ENCODE measurements at places on chromosomes 16 and 17. TPM values are rescaled to one million over a fixed set of nuclear protein-coding genes. Genes with fewer than 3 reads are reported as not detected.
A peak's percentile ranks its signal among the peaks of the same experiment; 100 is the strongest.

The FBXO39 gene
- 0.29 TPM for polyA plus RNA-seq

The MFAP4 gene
- polyA plus RNA-seq, result 675 TPM

- DNase-seq, result no peak
These were observed 628 bp upstream of the BLMH start for GRCh38 chr17:30292286-30292858.

DNA sequence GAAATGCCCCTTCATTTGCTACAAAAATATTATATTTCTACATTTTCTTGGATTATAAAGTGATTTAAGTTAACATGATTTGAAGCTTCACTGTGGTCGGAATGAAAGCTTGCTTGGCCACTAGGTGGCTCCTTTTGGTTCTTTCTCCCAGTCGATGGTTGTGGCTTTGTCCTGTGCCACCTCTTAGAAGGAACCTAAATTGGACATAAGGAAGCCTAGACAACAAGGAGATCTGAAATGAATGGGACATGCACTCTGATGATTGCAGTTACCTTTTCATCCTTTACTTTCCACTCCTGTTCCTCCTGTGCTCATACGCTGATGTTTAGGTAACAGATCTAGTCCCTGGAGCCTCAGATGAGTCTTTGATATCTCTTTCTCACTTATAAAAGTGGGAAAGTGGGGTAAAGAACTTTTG, 39.2 kb downstream of the FTO start:
- no peak for DNase-seq

GRCh38 chr16:35525979-35526590, 2066.7 kb downstream of the TP53TG3F start:
- DNase-seq, result no peak

The MYLK3 gene
- polyA plus RNA-seq, result 0.40 TPM

- no peak for DNase-seq
These were observed 226.7 kb downstream of the UTP18 start for GRCh38 chr17:51486885-51487520.

GRCh38 chr17:20072692-20072992, 63.5 kb downstream of the SPECC1 start:
- DNase-seq, result no peak

GRCh38 chr17:2076087-2076984, 21.4 kb downstream of the HIC1 start:
- DNase-seq, result no peak

The MOSMO gene
- polyA plus RNA-seq, result 34.3 TPM

DNA sequence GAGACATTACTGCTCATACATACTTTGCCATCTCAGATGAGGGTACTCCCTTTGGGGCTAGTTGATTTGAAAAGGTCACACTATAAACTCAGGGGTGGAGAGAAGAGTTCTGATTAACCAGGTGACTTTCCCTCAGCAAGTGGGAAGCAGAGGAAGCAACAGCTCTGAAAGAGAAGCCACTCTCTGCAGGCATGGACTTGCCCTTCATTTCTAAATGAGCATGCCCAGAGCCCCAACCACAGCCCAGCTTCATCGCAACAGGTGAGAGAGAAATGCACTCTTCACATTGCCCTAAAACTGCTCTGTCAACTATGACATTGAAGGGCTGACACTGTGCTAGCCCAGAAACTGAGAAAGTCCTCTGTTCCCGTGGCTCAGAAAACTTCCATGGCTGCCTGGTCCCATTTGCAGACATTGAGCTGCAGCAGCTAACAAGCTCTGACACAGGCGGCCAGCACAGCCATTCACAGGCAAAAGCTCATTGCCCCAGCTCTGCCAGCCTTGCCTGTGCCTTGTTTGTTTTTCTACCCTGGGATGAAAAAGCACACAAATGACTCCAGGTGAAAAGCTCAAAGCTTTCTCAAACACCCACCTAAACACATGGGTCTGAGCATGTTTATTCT, 419.8 kb upstream of the DYNLRB2 start:
- DNase-seq, result no peak

GRCh38 chr17:36198831-36199465, 2.4 kb upstream of the CCL3L1 start:
- no peak for DNase-seq

The TSNAXIP1 gene
- 6.6 TPM for polyA plus RNA-seq

DNA sequence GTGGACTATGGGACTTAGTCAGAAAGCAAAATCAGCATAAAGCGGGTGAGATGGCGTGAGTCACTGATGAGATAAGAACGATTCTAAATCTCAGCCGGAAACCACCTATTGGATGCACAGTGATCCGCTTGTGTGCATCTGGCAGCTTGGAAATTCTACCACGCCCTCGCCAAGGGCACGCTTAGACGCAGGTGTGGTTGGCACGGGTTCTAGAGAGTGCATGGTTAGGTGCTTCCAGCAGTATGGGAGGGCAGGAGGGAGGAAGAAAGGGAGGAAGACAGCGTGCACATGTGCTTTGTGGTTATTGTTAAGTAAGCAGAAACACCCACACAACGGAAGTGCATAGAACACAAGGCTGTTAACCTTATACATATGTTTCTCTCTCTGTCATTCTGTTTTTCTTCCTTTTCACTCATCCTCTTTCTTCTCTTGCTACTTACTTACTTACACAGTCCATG, 374.0 kb upstream of the ASIC2 start:
- no peak for DNase-seq

DNA sequence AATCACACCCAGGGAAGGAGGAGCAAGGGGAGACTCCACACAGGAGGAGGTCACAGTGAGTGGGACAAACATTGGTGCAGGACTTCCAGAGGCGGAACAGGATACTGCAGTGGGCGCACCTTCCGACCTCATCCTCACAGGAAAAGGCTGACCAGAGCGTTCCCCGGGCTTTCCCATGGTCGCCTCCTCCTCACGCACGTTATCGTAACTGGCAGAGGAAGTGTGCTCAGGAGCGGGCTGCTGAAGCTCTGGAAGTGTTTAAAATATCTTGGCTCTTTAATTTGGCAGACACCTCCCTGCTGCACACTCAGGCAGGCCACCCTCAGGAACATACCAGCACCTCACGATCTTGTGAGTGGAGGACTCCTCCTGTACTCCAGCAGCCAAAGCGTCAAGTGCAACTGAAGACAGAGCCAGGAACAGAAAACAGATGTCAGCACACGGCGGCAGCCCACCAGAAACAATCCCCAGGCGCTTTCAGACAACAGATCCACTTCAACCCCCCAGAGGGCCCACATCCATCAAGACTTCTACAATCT, 17.5 kb downstream of the FANCA start:
- no peak for DNase-seq

- no peak for DNase-seq
These were observed 23.4 kb upstream of the SKAP1 start for GRCh38 chr17:48453447-48453846.

DNA sequence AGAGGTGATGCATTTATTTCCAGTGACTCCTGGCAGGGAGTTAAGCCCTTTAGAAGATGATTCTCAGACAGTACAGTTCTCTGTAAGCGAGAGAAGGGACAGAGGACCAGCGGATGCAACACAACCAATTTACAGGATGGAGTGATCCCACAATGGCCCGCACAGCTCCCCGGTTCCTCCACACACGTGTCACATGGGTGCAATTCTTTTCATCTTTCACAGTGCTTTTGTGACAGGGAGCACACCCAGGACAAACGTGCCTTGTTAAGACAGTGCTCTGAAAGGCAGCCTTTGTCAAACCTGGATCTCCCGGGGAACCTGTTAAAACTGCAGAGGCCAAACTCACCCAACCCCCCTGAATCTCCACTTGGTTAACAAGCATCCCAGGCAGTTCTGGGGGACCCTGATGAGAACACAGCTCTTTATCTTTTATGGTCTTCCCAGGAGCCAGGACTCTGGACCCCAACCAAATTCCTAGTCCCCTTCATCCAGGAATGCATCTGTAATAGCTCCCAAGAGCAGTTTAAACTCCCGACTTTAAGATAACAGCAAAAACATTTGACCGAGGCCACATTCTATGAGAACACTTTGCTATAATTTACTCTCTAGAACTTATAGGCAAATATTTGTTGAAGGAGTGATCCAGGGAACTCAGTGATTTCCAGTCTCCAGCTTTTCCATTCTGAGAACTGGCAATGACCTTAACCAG, 134.9 kb upstream of the CDH5 start:
- no peak for DNase-seq

GRCh38 chr17:1423456-1424135, 23.6 kb upstream of the YWHAE start:
- no peak for DNase-seq

DNA sequence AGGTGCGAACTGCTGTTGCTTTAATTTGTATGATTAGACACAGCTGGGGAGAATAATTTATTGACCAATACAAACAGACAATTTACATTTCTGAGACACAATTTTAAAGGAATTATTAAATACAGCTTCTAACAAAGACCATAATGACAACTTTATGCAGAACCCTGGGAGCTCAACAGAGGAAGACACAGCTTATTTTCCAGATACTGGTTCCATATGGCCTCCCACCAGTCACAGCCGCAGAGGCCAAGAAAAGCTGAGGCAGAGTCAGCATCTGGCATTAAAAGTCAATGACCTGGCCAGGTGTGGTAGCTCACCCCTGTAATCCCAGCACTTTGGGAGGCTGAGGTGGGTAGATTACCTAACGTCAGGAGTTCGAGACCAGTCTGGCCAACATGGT, 66.1 kb upstream of the BCAR1 start:
- no peak for DNase-seq

- no peak for DNase-seq
These were observed 129.7 kb upstream of the CHMP6 start for GRCh38 chr17:80861892-80862291.

The CCDC200 gene
- 8.8 TPM for polyA plus RNA-seq

DNA sequence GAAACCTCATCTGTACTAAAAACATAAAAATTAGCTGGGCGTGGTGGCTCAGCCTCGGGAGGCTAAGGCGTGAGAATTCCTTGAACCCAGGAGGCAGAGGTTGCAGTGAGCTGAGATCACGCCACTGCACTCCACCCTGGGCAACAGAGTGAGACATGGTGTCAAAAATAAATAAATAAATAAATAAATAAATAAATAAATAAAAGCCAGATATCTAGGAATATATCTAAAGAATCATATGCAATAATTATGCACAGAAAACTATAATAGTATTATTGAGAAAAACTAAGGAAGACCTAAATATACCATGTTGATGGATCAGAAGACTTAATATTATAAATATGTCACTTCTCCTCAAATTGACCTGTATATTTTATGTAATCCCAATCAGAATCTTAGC, 37.0 kb downstream of the TMC7 start:
- DNase-seq, result no peak

The ZNF319 gene
- 11.6 TPM for polyA plus RNA-seq

DNA sequence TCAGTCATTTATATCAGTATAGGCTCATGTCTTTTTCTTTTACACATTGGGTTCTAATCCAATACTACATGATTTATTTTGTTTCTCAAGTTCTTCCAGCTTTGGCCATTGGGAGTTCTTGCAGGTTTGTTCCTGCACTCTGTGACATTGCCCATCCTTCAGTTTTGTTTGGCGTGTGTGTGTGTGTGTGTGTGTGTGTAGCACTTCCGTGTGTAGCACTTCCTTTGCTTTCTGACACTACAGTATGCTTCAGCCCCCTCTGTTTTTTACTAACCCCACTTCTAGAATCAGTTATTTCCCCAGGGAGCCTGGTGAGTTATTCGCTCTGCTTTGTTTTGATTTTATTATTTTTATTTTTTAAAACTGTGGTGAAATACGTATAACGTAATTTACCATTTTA, 75.6 kb upstream of the LGALS9 start:
- DNase-seq, result no peak

DNA sequence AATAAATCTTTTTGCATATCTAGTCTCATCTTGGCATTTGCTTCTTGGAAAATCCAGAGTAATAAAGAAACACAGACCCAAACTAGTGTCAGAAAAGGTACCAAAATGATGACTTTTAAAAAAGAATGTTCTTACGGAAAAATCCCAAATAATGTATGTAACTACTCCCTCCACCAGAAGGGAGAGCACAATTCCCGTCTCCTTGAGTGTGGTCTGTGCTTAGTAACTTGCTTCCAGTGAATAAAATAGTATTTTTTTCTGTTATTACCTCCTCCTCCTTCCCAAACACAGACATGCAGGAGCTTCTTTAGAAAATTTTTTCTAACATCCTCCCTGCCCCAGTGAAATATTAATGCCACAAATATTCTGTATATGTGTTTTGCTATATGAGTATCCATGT, 358.1 kb downstream of the ZFHX3 start:
- no peak for DNase-seq

DNA sequence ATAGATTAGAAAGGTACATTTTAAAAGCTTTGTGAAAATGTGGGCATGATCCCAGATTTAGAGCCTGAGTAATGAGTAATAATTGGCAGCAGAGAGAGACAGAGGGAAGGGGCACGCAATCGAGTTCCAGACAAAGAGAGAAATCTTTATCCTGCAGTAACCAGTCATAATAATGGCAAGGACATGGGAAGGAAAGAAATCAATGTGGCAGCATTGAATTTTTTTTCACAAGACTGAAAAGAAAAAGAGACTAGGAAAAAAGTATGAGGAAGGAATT, 790.8 kb upstream of the SOX9 start:
- no peak for DNase-seq

The CCL16 gene
- 0.94 TPM for polyA plus RNA-seq

- DNase-seq, result peak; percentile 22
These were observed 6.8 kb upstream of the KRTAP17-1 start for GRCh38 chr17:41322094-41322902.

GRCh38 chr17:77352441-77352840, 211.7 kb downstream of the SEC14L1 start:
- no peak for DNase-seq

DNA sequence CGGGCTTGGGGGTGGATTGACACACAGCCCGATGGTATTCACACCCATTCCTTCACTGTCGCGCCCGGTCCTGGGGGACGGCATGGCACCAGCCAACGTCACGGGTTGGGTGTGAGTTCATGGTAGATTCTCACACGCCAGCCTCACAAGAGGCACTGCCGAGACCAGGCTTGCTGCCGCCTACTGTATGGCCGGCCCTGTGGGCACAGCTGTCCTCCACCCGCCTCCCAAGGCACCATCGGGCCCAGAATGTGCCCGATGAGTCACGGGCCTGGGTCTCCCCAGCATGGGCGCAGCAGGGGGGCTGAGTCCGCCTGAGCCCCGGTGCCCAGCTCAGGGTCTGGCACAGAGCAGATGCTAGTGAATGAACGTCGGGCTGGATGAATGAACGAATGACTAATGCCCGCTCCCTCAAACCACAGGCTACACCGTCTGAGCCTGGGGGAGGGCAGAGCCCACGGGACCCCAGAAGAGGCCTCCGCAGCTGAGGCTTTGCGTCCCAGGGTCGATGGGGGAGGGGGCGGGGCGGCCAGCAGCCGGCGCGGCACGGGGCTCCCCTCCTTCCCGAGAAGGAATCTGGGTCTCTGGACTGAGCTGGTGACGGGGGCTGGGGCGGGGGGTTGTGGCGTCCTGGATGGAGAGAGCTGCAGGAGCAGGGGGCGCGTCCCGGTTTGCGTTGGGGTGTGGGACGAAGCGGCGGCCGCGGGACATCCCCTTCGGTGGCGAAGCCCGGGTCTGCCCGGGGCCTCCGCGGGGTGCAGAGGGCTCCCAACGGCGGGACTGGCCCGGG, 829 bp downstream of the PITPNM3 start:
- no peak for DNase-seq

DNA sequence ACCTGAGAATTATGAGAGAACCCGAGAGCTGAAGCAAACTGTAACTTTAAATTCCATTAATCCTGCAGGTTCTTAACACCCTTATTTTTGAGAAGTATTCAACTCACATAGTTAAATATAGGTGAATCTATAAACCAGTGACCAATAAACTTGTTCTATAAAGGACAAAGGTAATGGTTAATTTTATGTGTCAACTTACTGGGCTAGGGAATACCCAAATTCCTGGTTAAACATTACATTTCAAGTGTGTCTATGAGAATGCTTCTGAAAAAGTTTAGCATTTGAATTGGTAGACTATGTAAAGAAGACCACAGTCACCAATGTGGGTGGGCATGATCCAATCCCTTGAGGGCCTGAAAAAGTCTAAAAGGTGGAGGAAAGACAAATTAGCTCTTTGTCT, 99.1 kb downstream of the KCNJ2 start:
- DNase-seq, result no peak

The ASPA gene
- 23.7 TPM for polyA plus RNA-seq
